Thymus (tissue), 14 donors: ENCODE measurements at places on chromosomes 5 and 9. TPM values are rescaled to one million over a fixed set of nuclear protein-coding genes. Genes with fewer than 3 reads are reported as not detected.

The CER1 gene
- total RNA-seq = 0.05 TPM

The RALGPS1 gene
- total RNA-seq = 8.5 TPM

The COL5A1 gene
- total RNA-seq = 7.6 TPM

The ACTBL2 gene
- not detected for total RNA-seq

The ZBTB26 gene
- 6.7 TPM for total RNA-seq

The ABO gene
- 0.14 TPM for total RNA-seq

The APC gene
- total RNA-seq = 25.5 TPM

The NEUROG1 gene
- total RNA-seq = 0.14 TPM

The HNRNPH1 gene
- total RNA-seq = 612 TPM

The PDZD2 gene
- total RNA-seq = 4.4 TPM

The ACOT12 gene
- total RNA-seq = 0.05 TPM

The LRRC19 gene
- total RNA-seq = not detected

The SPATA31D4 gene
- not detected for total RNA-seq

The SLC6A7 gene
- total RNA-seq = under 0.01 TPM

The SLC27A6 gene
- 4.7 TPM for total RNA-seq

The CAMK2A gene
- 0.09 TPM for total RNA-seq

The ZNF883 gene
- 2.0 TPM for total RNA-seq

The GGTA1 gene
- total RNA-seq = 7.9 TPM

The GLRA1 gene
- total RNA-seq = not detected

The FOXE1 gene
- 0.24 TPM for total RNA-seq

The PCDHB7 gene
- total RNA-seq = 0.14 TPM

The ADAMTS6 gene
- 11.5 TPM for total RNA-seq

The RANBP3L gene
- 0.14 TPM for total RNA-seq

The MZB1 gene
- total RNA-seq = 400 TPM

The GCNT1 gene
- 5.2 TPM for total RNA-seq

The DNAJA1 gene
- 138 TPM for total RNA-seq

The PCDHB4 gene
- total RNA-seq = 0.09 TPM

The AMBP gene
- 0.38 TPM for total RNA-seq

The SV2C gene
- 0.05 TPM for total RNA-seq

The F12 gene
- 0.19 TPM for total RNA-seq

The SPINK4 gene
- total RNA-seq = 0.38 TPM

The HAVCR2 gene
- total RNA-seq = 14.5 TPM

The MAP1B gene
- total RNA-seq = 1.6 TPM

The GARIN3 gene
- total RNA-seq = not detected

The STK32A gene
- total RNA-seq = 0.14 TPM

The FOXD1 gene
- total RNA-seq = 0.05 TPM

The IL17B gene
- total RNA-seq = 0.24 TPM

The TSSK1B gene
- 0.05 TPM for total RNA-seq

The SPATA31A3 gene
- not detected for total RNA-seq

The LCN15 gene
- total RNA-seq = 0.05 TPM

The LRRTM2 gene
- 0.57 TPM for total RNA-seq

The AGXT2 gene
- not detected for total RNA-seq

The TAF11L10 gene
- not detected for total RNA-seq

The FOXD4 gene
- total RNA-seq = 0.38 TPM

The TRIP13 gene
- 12.9 TPM for total RNA-seq

The INSL4 gene
- 0.05 TPM for total RNA-seq

The PRSS3 gene
- total RNA-seq = 5.7 TPM

The RANBP17 gene
- 6.8 TPM for total RNA-seq

The GDA gene
- total RNA-seq = 0.76 TPM

The LOX gene
- 0.66 TPM for total RNA-seq

The PTGR1 gene
- 8.0 TPM for total RNA-seq

The GMCL2 gene
- under 0.01 TPM for total RNA-seq

The ENTPD2 gene
- 0.09 TPM for total RNA-seq

The PTGDS gene
- 5.0 TPM for total RNA-seq

The IL3 gene
- total RNA-seq = not detected

The CHSY3 gene
- total RNA-seq = 1.0 TPM
